Amygdala (tissue), 56 donors: ENCODE measurements at places on chromosomes 12 and 14.

- no peak for DNase-seq
Observed at GRCh38 chr14:50447461-50447860, 50.8 kb upstream of the CDKL1 start.

DNA sequence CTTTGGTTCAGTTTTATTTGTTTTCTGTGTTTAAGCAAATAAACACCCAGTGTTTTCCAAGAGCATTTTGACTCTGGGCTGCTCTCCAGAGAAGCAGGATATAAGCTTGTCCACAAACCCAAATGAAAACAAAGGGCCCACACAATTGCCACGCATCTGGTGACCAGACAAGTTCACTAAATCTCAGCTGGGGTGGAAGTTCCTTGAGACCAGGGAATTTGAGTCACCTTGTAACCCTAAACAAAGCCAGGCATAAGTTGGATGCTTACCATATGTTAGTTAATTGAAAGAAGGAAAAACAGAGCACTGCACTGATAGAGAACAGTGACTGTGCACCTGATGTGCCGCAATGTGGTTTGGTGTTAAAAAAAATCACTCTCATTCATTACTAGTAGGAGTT, 1.6 kb upstream of the TXNRD1 start:
- no peak for DNase-seq

- no peak for DNase-seq
Observed at GRCh38 chr14:23119363-23120327, 590 bp upstream of the CEBPE start.

GRCh38 chr12:53300187-53300586, 692 bp downstream of the MYG1 start:
- DNase-seq: no peak

GRCh38 chr12:104751120-104751519, 207.0 kb downstream of the SLC41A2 start:
- DNase-seq: no peak
